Thoracic aorta endothelial cell (primary cell): ENCODE measurements at places on chromosomes 13 and 19. TPM values are rescaled to one million over a fixed set of nuclear protein-coding genes. Genes with fewer than 3 reads are reported as not detected.

KANK2 gene
- total RNA-seq, result 53.1 and 70.1 TPM in 2 replicates

THSD1 gene
- total RNA-seq, result 41.3 and 41.4 TPM in 2 replicates

OR10H1 gene
- total RNA-seq, result not detected in 2 replicates

ZNF813 gene
- total RNA-seq, result 3.3 and 3.6 TPM in 2 replicates

LYPD3 gene
- not detected in 2 replicates for total RNA-seq

NLRP12 gene
- total RNA-seq, result 0.13 and 0.93 TPM in 2 replicates

SHISA7 gene
- not detected in 2 replicates for total RNA-seq

ZNF429 gene
- total RNA-seq, result 1.7 and 4.8 TPM in 2 replicates

SLAIN1 gene
- 4.0 and 9.8 TPM in 2 replicates for total RNA-seq

NAPSA gene
- total RNA-seq, result not detected in 2 replicates

FFAR3 gene
- total RNA-seq, result not detected in 2 replicates

PSPN gene
- total RNA-seq, result 0.93 and 1.1 TPM in 2 replicates

ELAVL3 gene
- not detected in 2 replicates for total RNA-seq

ZC3H4 gene
- total RNA-seq, result 27.9 and 30.4 TPM in 2 replicates

ZNF865 gene
- 1.6 and 1.8 TPM in 2 replicates for total RNA-seq

ZSWIM9 gene
- total RNA-seq, result 2.9 TPM in 2 replicates

SULT2A1 gene
- total RNA-seq, result not detected in 2 replicates

RFPL4AL1 gene
- total RNA-seq, result 0.13 TPM in 1 of 2 replicates, not detected in the other

CEACAM1 gene
- 0.66 and 1.5 TPM in 2 replicates for total RNA-seq

ANO8 gene
- total RNA-seq, result 3.2 and 4.3 TPM in 2 replicates

GGACT gene
- total RNA-seq, result 7.5 and 8.1 TPM in 2 replicates

SSC5D gene
- total RNA-seq, result 0.27 and 0.79 TPM in 2 replicates

OR4F17 gene
- total RNA-seq, result not detected in 2 replicates

KLK12 gene
- not detected in 2 replicates for total RNA-seq

CD320 gene
- 60.9 and 77.8 TPM in 2 replicates for total RNA-seq

IFI30 gene
- total RNA-seq, result 0.93 and 1.5 TPM in 2 replicates

PALM3 gene
- total RNA-seq, result 0.22 TPM in 1 of 2 replicates, not detected in the other

CEACAM7 gene
- not detected in 2 replicates for total RNA-seq

FUT1 gene
- total RNA-seq, result 5.5 and 7.2 TPM in 2 replicates

KANK3 gene
- 9.3 and 16.1 TPM in 2 replicates for total RNA-seq

ADGRE2 gene
- total RNA-seq, result not detected in 2 replicates

AMER2 gene
- total RNA-seq, result not detected in 2 replicates

CEACAM21 gene
- 0.27 and 0.93 TPM in 2 replicates for total RNA-seq

ZNF506 gene
- total RNA-seq, result 4.6 and 8.8 TPM in 2 replicates

FSD1 gene
- total RNA-seq, result 16.0 and 18.1 TPM in 2 replicates

SIAH3 gene
- total RNA-seq, result not detected in 2 replicates

TMEM59L gene
- total RNA-seq, result 0.13 and 0.14 TPM in 2 replicates

ZNF708 gene
- 10.4 and 15.4 TPM in 2 replicates for total RNA-seq

SIGLEC9 gene
- total RNA-seq, result not detected in 2 replicates

MEGF8 gene
- 25.4 and 27.6 TPM in 2 replicates for total RNA-seq

THSD8 gene
- 0.53 TPM in 1 of 2 replicates, not detected in the other for total RNA-seq

C1QTNF9B gene
- total RNA-seq, result not detected in 2 replicates
